Trophoblast cell (in vitro differentiated cells and primary cell): ENCODE measurements at places on chromosomes 6 and 20.
A peak's percentile ranks its signal among the peaks of the same experiment; 100 is the strongest.

- H3K4me3 ChIP-seq: no peak overlapping the region
- DNase-seq: peak; percentile 45
- no peaks in the 10 kb centered on the region for H3K36me3 ChIP-seq
- H3K27me3 ChIP-seq: no peaks in the 10 kb centered on the region
- H3K4me1 ChIP-seq: no peaks in the 10 kb centered on the region
Observed at GRCh38 chr6:54801669-54802068, 44.9 kb upstream of the FAM83B start.

- H3K4me3 ChIP-seq: no peak overlapping the region
- H3K36me3 ChIP-seq: no peaks in the 10 kb centered on the region
- no peak overlapping the region for H3K27ac ChIP-seq
- H3K27me3 ChIP-seq: no peaks in the 10 kb centered on the region
Observed at GRCh38 chr6:169241688-169242350, 11.8 kb downstream of the THBS2 start.

DNA sequence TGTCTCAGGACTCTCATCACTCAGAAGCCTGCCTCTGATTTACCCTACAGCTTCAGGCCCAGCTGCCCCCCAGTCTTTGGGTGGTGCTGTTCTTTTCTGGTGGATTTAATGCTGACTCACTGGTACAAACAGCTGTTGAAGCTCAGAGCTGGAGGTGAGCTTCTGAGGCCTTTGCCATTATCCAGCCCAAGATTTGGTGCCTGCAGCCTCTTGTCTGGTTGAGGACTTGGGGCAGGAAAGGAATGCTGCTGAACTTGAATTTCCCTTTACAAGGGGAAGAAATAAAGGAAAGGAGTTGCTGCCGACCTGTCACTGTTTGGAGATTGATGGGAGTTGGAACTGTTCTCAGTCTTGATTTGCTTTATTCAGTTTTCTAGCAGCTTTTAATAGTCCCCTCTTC is 19.8 kb downstream of the ABCF1 start:
- H3K27me3 ChIP-seq: no peaks in the 10 kb centered on the region
- H3K36me3 ChIP-seq: peaks cover 59% of the 10 kb centered on the region
- H3K4me1 ChIP-seq: peaks cover 19% of the 10 kb centered on the region
- no peak overlapping the region for H3K4me3 ChIP-seq
- DNase-seq: peak; percentile 93

- H3K4me1 ChIP-seq: peaks cover 7% of the 10 kb centered on the region
- peaks cover 43% of the 10 kb centered on the region for H3K36me3 ChIP-seq
- no peak overlapping the region for H3K4me3 ChIP-seq
- no peak overlapping the region for H3K27ac ChIP-seq
Observed at GRCh38 chr20:63705232-63706026, 2.3 kb downstream of the ARFRP1 start.

- H3K27ac ChIP-seq: no peak overlapping the region
- H3K4me1 ChIP-seq: no peaks in the 10 kb centered on the region
- H3K36me3 ChIP-seq: peaks cover 23% of the 10 kb centered on the region
- DNase-seq: no peak
- no peak overlapping the region for H3K4me3 ChIP-seq
- H3K27me3 ChIP-seq: no peaks in the 10 kb centered on the region
Observed at GRCh38 chr20:49653925-49654434, 59.7 kb downstream of the B4GALT5 start.
